H4 (cell line): ENCODE measurements at places on chromosomes 1 and 21.

- DNase-seq: no peak
Measured at GRCh38 chr1:5273280-5274003, 619.0 kb downstream of the AJAP1 start.

DNA sequence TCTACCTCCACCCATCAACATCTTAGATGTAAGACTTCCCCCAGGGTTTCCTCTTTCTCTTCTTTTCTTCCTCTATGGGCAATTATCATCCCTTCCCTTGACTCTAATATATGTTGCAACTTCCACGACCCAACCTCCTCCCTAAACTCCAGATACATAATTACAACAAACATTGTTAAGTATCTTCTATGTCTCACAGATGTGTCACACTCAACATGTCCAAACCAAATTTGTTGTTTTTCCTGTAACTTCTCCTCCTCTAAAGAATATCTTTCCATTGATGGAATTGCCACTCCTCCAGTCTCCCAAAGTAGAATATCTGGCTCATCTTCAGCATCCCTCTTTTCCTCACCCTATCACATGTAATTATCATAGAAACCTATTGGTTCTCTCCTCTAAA, 314.2 kb downstream of the RWDD3 start:
- DNase-seq: no peak

DNA sequence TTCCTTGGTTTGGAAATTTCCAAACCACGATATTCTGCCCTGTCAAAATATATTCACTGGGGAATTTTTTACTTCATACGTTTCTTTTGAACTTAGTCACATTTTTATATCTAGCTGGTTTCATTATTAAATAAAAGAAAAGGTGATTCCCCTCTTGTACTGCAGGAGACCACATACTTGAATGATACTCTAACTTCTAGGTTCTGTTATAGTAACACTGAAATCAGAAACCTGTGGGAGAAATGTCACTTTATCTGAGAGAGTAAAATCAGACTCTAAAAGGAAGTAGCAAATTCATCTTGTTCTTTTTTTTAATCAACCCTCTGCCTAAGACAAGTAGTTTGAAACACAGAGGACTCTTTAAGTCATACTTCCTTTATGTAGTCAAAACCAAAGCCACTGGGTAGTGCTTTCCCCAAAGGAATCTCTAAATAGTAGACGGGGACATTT, 34.4 kb downstream of the MRPL39 start:
- no peak for DNase-seq

DNA sequence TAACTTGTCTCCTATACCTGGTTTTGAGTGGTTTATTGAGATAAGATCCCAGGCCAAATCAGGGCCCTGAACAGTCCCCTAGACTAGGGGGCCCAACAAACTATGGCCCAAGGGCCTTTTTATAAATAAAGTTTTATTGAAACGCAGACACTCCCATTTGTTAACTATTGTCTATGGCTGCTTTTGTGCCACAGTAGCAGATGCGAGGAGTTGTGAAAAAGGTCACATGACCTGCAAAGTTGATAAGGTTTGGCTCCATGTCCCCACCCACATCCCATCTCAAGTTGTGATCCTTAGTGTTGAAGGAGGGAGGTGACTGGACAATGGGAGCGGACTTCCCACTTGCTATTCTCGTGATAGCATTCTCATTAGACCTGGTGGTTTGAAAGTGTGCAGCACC, 29.5 kb upstream of the RAB4A start:
- no peak for DNase-seq

DNA sequence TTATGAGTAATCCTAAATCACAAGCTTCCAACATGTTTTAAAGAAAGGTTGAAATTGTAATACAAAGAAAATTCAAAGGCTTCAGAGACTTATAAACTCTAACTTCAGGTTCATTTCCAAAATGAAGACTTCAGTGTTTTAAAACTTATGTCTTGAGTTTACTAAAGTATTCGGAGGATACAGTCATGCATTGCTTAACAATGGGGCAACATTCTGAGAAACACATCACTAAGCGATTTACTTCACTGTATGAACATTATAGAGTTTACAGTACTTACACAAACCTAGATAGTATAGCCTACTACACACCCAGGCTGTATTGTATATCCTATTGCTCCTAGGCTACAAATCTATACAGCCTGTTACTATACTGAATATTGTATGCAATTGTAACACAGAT, 38.3 kb downstream of the CEP170 start:
- no peak for DNase-seq

DNA sequence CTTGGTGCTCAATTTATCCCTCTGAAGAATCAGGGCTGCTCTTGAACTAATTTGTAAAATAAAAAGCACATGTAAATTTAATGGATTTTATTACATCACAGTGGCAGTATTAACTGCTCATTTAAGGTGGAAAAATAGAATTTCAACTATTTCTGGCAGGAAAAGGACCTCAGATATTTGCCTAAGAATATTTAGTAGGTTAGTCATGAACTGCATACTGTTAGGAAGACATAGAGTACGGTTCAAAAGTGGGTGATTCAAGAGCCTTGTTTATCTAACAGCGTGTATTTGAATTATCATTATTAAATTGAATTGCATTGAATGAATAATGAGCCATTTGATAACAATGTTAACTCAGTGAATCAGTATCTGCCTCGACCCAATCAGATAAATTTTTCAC, 248.8 kb upstream of the PBX1 start:
- no peak for DNase-seq

DNA sequence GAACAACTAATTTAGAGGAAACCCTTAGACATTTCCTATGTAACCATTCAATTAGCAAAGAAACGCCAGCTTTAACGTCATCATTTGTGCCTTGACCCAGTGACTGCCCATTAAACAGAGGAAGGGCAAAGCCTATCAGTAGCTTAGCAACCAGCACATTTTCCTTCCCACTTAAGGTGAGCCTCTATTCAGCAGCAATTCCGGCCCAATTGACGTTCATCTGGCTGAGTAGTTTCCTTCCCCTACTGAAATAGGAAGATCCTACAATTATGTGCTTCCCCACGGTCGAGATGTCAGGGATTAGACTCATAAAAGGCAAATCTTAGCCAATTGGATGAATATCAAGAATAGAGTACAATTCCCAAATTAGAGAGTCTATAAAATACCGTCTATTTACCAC, 482.1 kb upstream of the ADAMTS5 start:
- no peak for DNase-seq

- no peak for DNase-seq
Measured at GRCh38 chr1:107590900-107591622, 373.9 kb downstream of the VAV3 start.

GRCh38 chr21:32585970-32586369, 647 bp upstream of the TCP10L start:
- no peak for DNase-seq

- no peak for DNase-seq
Measured at GRCh38 chr1:55276671-55277376, 61.7 kb upstream of the USP24 start.

- no peak for DNase-seq
Measured at GRCh38 chr1:97270508-97271307, 549.1 kb downstream of the PTBP2 start.

GRCh38 chr1:51663105-51663504, 46.2 kb downstream of the OSBPL9 start:
- no peak for DNase-seq

DNA sequence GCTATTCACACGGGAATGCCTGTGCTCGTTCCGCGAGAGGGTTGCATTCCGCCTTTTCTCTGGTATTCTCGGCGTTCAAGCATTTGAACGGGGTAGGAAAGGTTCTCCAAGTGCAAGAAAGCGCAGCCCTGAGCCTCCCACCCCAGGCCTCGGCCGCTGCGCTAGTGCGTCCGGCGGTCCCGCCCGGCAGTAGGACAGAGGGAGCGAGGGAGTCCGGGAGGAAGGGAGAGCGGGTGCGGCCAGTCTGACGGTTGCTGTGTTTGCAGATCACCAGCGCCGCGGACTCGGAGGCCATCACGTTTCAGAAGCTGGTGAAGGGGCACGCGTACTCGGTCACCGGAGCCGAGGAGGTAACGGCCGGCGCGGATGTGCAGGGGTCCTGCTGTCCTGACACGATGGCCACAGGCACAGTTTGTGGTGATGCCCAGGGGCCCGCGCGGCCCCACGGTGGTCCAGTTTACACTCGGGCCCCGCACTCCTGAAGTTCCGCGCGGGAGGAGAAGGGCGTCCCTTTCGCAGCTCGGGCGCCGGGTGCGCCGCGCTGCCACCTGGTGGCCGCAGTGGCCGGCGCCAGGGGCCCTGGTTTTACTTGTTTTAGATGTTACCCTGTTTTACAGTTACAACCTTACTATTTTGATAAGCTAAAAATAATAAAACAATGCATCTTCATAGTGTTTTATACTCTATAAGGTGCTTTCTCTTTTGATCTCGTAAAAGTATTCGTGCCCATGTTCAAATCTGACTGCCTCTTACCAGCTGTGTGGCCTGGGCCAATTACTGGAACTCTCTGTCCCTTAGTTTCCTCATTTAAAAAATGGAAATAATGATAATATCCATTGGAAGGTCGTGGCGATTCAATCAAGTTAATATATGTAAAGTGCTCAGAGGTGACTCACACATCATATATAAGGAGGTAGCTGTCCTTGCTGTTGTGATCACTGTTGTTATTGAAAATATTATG, 36.7 kb downstream of the CAPN2 start:
- no peak for DNase-seq
